Right lung (tissue), 10 donors: ENCODE measurements at places on chromosomes 12 and 14. TPM values are rescaled to one million over a fixed set of nuclear protein-coding genes. Genes with fewer than 3 reads are reported as not detected.

CIROP gene
- 0.06 TPM for polyA plus RNA-seq

HOXC9 gene
- 0.32 TPM for polyA plus RNA-seq

TSHR gene
- polyA plus RNA-seq: 0.30 TPM

GRCh38 chr12:12983420-12984035, 16.5 kb downstream of the HEBP1 start:
- DNase-seq: no peak

GRCh38 chr12:98745578-98746391, 100.7 kb downstream of the APAF1 start:
- DNase-seq: peak; percentile 52

GRCh38 chr12:120231316-120232011, 30.6 kb upstream of the RPLP0 start:
- no peak for DNase-seq
